ENCODE measurements at places on chromosomes 3 and 15.

DNA sequence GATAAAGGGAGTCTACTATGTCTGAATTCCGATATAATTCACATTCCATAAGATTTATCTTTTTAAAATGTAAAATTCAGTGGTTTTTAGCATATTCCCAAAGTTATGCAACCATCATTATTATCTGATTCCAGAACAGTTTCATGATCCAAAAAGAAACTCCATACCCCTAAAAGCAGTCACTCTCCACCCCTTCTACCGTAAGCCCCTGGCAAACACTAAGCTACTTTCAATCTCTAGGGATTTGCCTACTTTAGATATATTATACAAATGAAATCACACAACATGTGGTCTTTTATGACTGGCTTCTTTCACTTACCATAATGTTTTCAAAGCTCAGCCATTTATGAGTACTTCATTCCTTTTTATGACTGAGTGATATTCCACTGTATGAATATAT is 65.6 kb downstream of the TMEM212 start:
- no peak for DNase-seq

- DNase-seq = no peak
Measured at GRCh38 chr3:41315126-41315525, 115.8 kb downstream of the CTNNB1 start.

GRCh38 chr15:99303907-99304306 is 52.6 kb downstream of the LRRC28 start:
- DNase-seq = no peak

GRCh38 chr15:91348752-91349500 is 248.9 kb downstream of the SV2B start:
- DNase-seq = peak; percentile 41

GRCh38 chr3:186825872-186826409 is 16.6 kb upstream of the ADIPOQ start:
- no peak for DNase-seq
